ENCODE measurements at places on chromosomes 6 and 20.

DNA sequence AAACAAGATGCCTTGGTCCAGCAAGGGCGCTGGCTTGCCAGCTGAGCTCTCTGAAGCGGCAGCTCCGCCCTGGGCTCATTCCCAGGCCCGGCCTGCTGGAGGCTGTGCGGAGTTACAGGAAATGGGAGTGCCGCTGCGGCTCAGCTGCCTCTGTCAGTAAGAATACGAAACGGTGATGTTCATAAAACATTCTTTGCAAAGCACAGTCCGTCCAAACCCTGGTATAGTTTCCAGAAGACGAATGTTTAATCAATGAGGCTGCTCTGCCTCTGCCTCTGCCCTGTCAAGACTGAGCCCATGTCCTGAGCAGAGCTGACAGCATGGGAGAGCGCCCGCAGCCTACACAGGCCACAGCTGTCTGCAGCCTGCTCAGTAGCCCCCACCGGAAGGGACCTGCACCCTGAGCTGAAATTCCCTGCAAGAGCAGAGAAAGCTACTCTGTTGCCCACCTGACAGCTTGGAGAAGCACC is 153.3 kb upstream of the SNX9 start:
- DNase-seq = peak; percentile 56

DNA sequence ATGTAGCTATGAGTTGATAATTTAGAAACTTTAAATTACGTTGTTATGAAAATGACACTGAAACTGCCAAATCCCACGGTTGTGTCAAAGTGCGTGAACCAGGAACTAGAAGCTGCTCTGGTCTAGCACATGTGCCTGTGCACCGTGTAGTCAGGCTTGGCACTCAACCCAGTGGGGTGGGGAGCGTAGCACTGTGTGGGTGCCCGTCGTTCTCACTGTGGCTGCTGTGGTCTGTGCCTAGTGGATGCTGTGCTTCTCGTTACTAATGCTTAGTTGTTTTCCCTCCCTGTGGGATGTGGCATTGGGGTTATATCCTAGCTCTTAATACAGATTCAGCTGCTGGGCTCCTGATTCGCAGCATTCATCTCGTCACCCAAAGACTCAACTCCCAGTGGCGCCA is 46.2 kb upstream of the ADIG start:
- no peak for DNase-seq

DNA sequence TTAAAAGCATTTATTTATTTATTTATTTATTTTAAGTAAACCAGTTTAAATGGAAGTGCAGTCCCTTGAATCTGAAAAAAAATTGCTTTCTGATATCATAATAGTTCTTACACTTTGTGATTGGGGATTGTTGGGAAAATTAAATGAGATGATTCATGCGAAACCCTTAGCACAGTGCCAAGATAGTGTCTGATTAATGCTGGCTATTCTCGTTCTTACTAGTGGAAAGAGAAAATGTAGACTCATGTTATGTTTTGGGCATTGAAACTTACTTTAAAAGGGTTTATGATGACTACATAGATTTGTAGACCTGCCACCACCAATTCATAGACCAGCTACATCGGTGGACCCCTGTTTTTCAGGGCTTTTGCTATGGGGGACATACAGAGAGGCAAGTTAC is 229.2 kb upstream of the ZFP64 start:
- no peak for DNase-seq

DNA sequence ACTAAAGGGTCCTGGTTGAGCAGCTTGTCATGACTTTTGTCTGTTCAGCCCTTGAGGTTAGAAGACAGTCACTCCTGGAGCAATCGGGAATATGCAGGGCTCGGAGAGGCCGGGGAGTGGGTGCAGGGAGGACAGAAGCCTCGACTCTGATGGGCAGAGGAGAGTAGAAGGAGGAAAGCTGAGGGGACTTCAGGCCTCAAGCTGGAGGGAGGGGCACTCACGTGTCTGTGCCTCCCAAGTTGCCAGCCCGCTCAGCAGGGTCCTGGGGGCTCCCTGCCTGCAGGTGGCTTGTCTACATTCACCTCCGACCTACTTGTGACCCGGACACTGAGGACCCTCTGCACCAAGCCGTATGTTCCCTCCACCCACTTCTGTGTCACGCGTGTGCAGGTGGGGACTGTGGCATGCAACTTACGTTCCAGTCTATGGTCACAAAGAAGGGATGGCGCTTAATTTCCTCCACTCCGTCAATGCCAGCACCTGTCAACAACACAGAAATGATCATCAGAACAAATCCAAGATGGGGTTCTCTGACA is 86.8 kb upstream of the MPC1 start:
- no peak for DNase-seq
